Daoy (cell line): ENCODE measurements at places on chromosomes 1 and 21. TPM values are rescaled to one million over a fixed set of nuclear protein-coding genes. Genes with fewer than 3 reads are reported as not detected.

DNA sequence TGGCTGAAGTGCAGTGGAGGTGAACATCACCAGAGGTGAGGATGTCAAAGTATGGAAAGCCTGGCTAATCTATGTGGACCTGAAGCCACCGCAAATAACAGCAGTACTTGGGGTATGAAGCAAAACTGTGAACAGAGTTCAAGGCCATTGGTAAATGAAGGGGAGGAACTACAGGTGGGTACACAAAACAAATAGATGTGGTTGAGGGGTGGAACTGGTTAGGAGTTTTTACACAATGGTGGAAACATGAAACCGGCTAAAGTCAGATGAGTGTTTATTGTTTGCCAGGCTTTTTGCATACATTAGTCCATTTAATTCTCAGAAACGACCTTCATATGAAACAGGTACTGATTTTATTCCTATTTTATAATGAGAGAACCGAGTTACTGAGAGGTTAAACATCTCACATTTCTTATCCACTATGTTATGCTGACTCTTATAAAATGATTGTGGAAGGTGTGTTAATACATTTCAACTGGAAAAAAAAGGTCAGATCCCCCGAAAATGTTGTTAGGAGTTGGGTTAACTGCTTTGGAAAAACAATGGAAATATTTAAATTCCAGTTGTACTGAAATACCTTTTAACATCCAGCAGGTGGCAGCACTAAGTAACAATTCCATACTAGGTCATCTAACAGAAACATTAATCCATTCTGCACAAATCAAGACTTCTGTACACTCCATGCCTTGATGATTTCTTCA lies 44.3 kb upstream of the GTF2B start:
- DNase-seq = peak; percentile 46

DNA sequence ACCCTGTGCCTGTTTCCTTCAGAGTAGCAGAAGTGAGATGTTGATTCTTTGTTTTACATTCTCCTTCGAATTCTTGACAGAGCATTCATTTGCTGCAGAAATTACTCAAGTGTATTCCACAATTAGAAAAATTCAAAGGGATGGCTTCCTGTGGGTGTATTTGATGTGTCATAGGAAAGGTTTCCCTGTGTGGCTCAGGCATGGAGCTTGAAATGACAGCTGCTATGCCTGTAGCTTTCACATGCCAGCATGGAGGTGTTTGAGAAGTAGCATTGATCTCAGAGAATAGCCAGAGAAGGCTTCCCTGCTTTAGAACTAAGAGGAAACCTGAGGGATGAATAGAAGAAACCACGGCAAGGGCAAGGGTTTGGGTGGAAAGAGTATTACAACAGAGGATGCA lies 317.2 kb upstream of the DEPDC1 start:
- no peak for DNase-seq

The CTPS1 gene
- total RNA-seq = 60.7 and 71.6 TPM in 2 replicates

DNA sequence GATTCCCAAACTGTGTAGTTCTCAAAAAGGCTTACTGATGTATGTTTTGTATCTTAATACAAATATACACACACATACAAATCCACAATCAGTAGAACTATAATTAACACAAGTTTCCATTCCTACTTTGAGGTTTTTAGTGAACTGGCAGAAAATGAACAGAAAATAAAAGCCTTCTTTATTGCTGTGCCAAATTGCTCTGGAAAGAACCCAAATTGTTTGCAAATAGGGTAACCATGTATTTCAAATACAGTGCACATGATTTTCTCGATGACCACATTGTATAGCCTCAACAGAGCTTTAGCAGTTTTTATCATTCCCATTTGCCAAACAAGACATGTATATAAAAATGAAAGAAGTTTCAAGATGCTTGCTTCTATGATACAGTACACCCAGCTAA lies 173.3 kb downstream of the COL24A1 start:
- no peak for DNase-seq

The GNB1 gene
- 49.3 and 50.1 TPM in 2 replicates for total RNA-seq

- peak; percentile 31 for DNase-seq
Observed at GRCh38 chr1:177228693-177229065, 57.9 kb downstream of the BRINP2 start.

GRCh38 chr1:17213148-17213781 lies 8.3 kb downstream of the PADI1 start:
- DNase-seq = no peak

GRCh38 chr1:112234710-112235109 lies 161.3 kb upstream of the CTTNBP2NL start:
- DNase-seq = no peak

- peak; percentile 33 for DNase-seq
Observed at GRCh38 chr1:153192697-153193096, 10.5 kb upstream of the LELP1 start.

DNA sequence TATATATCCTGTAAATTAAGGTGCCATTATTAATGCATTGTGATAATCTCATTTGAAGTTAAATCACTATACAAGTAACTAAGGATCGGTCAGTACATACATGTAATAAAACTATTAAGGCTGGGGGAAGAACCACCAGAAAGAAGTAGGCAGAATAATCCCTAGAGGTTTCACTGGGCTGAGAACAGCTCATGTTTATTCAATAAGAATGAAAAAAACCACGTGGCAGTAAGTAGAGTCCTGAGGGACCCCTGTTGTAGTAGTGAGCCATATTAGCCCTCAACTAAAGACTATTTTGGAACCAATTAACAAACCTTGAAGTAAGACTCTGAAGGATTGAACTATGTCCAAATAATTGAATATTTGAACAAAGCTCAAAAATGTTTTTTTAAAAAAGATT lies 46.9 kb upstream of the ADAM30 start:
- no peak for DNase-seq

The TP73 gene
- total RNA-seq = 0.89 and 2.5 TPM in 2 replicates
